ENCODE measurements at places on chromosomes 11 and 22.

GRCh38 chr22:29243874-29244446, 23.8 kb downstream of the RHBDD3 start:
- no peak for DNase-seq

- no peak for DNase-seq
These were observed 377.6 kb downstream of the CADM1 start for GRCh38 chr11:115126515-115127208.

DNA sequence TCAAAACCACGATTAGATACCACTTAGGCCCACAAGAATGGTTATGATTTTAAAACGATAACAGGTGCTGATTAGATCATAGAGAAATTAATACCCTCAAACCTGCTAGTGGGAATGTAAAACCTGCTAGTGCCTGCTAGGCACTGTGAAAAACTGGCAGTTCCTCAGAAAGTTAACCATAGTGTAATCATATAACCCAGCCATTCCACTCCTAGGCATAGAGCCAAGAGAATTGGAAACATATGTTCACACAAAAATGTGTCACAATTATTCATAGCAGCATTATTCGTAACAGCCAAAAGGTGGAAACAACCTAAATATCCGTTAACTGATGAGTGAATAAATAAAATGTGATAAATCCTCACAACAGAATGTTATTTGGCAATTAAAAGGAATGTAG, 122.2 kb upstream of the SYN3 start:
- no peak for DNase-seq

DNA sequence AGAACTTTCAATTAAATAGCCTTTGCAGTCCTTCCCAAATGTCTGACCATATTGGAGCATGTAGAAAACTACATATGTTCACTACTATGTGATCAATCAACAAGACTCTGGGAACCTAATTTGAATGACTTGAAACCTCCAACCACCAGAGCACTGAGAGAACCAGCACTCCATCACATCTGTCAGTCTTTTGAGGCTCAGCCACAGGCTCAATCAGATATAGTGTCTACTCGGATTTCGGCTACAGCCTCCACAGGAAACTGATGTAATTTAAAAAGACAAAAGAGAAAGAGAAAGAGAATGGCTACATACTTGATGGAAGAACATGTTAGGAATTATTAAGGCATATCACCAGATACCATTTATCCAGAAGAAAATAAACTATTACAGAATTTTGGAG, 859.0 kb downstream of the FAM181B start:
- peak; percentile 5 for DNase-seq

- no peak for DNase-seq
These were observed 640 bp downstream of the PPP1CA start for GRCh38 chr11:67400942-67401494.

DNA sequence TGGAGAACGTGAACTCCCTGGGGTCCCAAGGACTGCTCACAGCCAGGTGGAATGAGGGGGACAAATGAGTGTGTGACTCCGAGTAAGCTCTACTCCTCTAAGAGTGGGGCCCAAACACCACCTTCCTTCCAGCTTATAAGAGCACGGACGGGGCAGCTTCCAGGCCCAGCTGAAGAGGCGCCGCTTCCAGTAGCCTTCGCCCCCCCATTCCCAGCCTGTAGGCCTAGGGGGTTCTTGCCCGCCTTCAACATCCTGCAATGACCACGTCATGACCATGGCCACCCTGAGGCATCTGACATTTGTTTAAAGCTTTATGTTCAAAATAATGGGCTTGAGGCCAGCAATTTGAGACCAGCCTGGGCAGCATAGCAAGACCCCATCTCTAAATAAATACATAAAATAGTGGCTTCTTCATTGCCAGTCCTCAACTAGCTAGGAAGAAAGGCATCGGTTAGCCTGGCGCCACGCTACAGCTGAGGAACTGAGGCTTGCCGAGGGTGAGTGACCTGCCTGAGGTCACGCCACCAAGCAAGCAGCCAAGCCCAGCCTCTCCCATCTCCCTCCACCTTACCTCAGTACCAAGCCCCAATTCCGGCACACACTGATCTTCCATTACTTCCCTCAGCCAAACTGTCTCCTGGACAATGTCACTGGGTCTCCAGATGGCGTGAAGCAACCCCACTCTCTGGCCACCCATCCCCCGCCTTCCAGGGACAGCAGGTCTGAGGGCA, 7.8 kb upstream of the TNFRSF13C start:
- DNase-seq = no peak

GRCh38 chr22:49549256-49550140, 278.2 kb downstream of the BRD1 start:
- no peak for DNase-seq

DNA sequence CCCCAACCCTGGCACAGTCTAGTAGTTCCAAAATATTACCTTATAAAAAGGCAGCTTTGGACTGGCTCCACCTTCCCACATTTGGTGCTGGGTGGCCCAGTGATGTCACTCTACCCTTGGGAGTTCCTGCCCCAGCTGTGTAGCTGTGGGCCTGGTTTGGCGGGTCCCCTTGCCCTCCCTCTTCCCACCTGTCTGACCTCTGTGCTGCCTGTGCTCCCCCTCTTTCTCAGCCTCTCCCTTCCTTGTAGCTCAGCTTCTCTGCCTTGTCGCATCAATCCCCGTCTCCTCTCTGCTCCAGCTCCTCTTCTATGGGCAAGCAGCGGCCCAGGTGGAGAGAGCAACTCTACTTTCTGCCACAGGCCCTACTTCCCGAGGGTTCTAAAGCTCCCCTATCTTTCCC, 54.6 kb downstream of the CHRDL2 start:
- no peak for DNase-seq

DNA sequence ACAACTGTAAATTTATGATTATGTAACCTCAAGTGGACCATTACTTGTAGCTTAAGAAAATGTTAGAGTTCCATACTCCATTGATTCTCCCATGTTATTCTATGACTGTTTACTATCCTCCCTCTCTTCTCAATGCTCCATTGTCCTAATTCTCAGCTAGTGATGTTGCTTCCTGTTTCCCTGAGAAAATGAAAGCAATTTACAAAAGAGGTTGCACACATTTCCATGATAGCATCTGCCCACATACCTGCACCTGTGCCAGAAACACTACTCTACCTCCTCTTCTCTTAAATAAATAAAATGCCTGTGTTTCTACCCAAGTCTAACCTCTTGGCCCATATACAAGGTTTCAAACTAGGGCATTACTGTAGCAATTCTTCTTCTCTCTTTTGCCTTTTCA, 1620.9 kb downstream of the FAM181B start:
- DNase-seq = no peak

- no peak for DNase-seq
These were observed 148.3 kb upstream of the POU2AF2 start for GRCh38 chr11:111097191-111097590.
